IMR-90 (cell line): ENCODE measurements at places on chromosomes 4 and X.

GRCh38 chrX:112759966-112760365 lies 80.2 kb upstream of the LHFPL1 start:
- DNase-seq, result no peak

DNA sequence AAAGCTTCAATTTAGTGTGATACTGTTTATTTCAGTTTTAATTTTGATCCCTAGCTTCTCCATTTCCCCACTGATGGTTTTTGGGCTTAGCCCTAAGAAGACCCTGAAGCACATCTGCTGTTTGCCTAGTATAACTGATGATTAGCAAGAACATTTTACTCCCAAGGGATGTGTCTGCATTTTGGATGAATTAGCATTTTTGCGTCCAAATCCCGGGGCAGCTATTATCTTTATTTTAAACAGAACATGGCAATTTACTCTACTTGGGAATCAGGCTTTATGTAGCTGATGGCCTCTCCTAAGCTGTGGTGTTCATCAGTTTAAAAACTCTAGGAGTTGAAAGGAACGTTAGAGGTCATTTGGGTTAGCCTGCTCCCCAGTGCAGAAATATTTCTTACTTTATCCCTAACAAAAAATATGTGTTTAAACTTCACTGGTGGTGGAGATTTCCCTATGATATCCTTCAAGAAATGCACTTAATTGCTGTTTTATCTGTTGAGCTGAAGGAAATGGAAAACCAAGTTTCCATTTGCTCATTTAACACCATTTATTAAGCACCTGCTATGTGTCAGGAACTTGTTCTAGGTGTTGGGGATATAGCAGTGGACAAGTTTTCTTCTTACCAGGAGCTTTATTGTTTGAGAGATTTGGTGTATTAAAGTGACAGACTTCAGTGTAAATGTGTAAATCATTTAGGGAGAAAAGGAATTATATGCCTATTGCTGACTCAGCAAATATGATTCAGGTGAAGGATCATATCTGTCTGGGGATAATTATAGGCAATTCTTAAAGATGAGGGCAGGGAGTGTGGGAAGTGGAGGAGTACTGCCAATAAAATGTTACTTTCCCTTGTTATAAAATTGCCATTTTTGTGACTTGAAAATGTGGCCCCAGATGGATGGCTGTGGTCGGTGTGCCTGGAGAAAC lies 3.4 kb downstream of the SEPTIN11 start:
- no peak for DNase-seq

DNA sequence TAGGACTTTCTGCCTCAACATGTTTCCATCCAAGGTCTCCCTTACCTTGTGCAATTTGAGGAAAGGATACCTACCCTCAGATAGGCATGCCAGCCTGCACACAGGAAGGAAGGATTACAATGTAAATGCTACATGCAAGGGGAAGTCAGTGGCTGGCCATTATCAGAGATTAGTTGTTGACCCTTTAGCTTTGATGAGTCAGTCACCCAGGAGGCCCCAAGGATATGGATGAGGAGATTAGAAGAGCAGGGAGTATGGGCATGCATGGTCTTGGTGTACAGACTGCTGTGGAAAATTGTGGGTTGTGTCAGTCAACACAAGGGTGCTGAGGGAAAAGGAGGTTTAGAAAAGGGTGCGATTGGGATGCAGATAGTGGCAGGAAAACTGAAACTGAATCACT lies 92.0 kb downstream of the GUCY2F start:
- no peak for DNase-seq

DNA sequence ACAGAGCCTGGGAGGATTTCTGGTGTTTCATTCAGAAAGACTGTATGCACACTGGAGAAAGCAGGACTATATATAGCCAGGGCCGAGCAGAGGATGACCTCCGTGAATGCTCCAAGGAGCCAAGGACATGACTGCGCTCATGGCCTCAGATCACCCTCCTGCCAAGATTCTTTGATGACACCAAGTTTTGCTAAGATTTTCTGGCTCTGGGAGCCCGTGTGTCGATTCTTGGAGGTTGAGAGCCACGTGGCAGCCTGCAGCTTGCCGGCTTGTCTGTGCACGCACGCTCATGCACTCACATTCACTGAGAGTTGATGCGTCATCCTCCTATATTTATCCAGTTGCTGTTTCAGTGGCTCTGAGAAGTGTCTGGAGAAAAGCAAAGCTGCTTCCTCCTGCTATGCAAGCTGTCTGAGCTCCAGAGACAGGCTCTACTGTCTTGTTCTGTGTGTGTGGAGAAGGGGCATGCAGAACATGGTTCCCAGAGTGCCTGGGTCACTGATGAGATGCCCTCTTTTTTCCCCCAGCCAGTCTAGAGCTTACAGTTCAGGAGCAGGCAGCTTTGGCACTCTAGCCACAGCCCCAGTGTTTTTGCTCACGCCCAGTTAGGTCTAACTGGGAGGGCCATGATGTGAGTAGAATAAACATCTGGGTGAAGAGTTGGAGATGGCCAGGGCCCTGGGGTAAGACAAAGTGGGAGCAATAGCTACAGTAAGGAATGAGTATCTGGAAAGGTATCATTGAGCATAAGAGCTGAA lies 64.9 kb upstream of the SCOC start:
- peak; percentile 98 for DNase-seq

DNA sequence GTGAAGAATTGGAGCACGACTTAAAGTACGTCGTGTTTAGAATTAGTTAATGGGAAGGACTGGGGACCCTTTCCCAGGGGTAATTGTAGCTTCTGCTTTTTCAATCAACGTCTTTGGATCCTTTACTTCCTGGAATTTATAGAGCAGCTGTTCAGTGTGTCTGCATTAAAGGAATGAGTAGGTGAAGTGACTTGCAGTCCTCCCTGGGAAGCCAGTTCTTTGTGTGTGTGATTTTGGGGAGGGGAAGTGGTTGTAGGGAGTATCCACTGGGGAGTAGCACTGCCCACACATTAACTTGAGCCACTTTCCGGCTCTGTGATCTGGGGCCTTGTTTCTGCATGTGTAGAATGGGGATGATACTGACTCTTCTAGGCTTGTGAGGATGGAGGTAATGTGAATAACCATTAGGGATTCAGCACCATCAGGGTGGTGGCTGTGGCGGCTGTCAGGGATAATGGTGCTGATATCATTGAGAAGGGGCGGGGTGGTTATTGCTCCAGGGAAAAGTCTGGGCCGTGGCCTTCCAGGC lies 54.7 kb downstream of the TMEM131L start:
- no peak for DNase-seq

DNA sequence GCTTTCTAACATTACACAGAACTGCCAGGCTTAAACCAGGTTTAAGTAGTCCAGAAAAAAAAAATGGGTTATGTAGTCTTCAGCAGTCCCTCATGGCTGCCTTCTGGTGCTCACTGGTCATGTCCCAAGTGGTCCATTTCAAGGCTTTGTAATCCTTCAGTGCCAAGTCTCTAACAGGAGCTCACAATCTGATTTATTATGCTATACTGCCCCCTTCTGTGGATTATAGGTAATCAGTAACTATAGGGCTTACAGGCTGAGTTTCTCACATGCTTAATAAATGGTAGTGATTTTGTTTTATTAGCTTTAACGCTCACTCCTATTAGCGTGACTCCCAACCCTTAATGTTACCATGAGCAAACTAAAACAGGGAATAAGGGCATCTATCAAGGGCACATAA lies 92.5 kb upstream of the EDA2R start:
- DNase-seq, result peak; percentile 33

GRCh38 chrX:48903290-48903689 lies 5.6 kb downstream of the PQBP1 start:
- DNase-seq, result no peak

DNA sequence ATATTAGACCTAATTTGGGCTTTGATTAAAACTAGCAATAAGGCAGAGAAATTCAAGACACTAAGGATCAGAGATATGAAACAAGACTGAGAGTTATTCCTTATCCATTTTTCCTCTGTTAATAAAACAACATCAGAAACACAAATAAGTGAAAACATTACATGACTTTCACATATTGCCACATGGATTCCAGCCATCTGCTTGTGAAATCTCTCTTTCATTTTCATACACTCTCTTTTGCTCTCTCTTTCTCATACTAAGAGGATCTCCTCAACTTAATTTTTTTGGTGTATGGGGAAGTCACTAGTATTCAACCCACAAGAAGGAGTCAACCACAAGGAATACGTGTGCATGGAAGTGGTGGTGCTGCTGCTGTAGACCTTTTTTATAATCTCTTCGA lies 183.0 kb downstream of the LDB2 start:
- no peak for DNase-seq
